Non-pigmented ciliary epithelial cell (primary cell): ENCODE measurements at places on chromosomes 6 and 20.

GRCh38 chr6:21116736-21117135 is 476.8 kb upstream of the SOX4 start:
- no peak for DNase-seq

DNA sequence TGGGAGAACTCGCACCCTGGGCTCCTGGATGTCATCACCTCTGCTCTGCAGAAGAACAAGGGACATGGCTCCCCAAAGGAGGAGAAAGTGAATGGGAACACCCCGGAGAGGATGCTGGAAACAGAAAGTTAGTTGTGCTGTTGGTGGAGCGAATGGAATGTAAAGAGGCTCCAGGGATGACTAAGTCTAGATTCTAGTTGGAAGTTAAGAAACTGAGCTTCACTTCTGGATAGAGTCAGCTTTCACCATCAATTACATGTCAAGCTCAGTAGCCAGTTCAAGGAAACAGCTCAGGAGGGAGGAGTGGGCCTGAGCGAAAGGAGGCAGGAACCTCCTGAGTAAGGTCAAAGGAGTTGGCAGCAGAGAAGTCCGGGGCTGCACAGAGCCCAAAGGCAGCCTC is 132.1 kb upstream of the ARID1B start:
- DNase-seq = no peak

- peak; percentile 64 for DNase-seq
These were observed 151.1 kb upstream of the B3GAT2 start for GRCh38 chr6:71107911-71108420.

DNA sequence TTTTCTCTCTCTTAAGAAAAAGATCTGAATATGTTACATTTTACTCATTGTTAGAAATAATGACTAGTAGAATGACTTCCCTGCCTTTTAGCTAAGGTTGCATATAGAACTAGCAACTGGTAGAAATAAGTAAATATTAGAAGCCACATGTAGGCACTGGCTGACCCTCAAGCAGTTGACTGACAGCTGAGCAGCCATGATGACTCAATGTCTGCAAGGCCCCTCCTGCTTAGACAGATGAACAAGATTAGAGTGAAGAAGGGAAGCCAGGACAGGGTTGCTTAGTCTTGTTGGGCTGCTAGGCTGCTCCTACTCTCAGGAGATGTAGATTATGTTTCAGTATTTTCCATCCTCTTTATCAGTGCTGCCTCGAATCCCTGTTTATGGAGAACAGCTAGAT is 6.5 kb downstream of the MEP1A start:
- DNase-seq = no peak

- DNase-seq = no peak
These were observed 82.4 kb downstream of the SLC2A10 start for GRCh38 chr20:46791722-46792416.

DNA sequence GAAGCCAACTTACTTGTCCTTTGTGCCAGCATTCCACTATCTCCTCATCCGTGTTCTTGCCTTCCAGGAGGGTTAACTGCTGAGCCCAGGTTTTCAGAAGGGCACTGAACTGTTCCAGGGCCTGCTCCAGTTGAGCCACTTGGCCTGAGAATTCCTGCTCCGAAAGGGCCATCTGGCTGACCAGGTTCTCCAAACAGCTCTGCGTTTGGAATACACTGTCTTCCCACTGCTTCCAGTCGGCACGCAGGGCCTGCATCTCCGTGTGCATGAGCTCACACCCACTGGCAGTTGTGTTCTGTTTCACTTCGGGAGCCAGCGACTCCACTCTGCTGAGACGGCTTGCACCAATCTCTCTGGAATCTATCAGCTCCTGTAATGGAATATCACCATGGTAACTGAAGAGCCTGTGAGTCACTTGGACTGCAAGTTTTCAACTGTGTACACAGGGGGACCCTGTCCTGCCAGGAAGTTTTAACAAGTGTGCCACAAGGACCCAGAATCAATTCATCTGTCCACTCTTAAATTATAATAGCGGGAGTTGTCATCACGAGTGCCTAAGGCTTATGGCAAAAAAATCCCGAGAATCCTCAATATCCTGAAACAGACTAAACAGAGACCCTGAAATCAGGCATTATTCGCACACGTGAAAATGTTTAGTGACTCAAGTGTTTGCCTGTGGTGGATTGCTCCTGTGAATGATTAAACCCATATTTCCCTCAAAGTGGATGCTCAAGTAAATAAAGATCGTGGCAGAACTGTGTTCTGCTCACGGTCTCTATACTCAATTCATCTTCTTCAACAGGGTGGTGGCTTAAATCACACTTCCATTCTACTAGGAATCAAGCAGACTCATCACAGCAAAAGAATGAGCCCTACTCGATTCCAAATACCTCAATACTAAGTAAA is 255.9 kb downstream of the SYNE1 start:
- DNase-seq = peak; percentile 91

- DNase-seq = no peak
These were observed 63.8 kb downstream of the TNFRSF21 start for GRCh38 chr6:47245745-47246371.

GRCh38 chr20:22453244-22454080 is 130.9 kb downstream of the FOXA2 start:
- no peak for DNase-seq

- DNase-seq = no peak
These were observed 17.3 kb downstream of the NCOA7 start for GRCh38 chr6:125808060-125808459.

DNA sequence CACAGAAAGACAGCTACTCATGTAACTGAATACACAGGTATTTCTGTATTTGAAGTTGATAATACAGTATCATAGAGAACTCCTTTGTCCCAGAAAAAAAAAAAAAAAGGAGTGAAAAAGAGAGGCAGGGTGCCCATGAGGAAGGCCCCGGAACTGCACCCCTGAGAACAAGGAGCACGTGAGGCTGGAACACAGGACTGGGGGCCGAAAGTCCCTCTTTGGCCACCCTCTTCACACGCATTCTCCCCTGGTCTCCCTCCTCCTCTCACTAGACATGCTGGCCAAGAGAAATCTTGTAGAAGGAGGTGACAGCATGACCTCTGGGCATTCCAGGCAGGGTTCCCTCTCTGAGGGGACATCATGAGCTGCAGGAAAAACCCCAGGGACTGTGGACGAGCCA is 62.7 kb upstream of the TRAF3IP2 start:
- DNase-seq = no peak

GRCh38 chr6:99185525-99185924 is 163.9 kb downstream of the FAXC start:
- DNase-seq = no peak

GRCh38 chr6:155272353-155273232 is 8.8 kb downstream of the CLDN20 start:
- no peak for DNase-seq

DNA sequence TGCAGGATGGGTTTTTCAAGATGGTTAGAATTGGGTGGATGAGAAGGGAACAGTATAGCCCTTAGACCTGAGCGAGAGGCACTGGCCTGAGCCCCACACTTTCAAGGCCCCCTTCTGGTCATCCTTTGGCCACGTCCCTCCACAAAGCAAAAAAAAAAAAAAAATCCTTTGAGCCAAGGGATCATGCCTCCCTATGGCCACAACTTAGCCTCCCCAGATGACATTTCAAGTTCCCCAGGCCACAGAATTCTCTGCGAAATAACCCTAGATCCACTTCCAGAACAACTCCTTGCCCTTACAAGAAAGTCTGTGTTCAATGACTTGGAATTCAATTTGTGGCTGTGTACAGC is 30.4 kb downstream of the ELOVL2 start:
- DNase-seq = no peak

DNA sequence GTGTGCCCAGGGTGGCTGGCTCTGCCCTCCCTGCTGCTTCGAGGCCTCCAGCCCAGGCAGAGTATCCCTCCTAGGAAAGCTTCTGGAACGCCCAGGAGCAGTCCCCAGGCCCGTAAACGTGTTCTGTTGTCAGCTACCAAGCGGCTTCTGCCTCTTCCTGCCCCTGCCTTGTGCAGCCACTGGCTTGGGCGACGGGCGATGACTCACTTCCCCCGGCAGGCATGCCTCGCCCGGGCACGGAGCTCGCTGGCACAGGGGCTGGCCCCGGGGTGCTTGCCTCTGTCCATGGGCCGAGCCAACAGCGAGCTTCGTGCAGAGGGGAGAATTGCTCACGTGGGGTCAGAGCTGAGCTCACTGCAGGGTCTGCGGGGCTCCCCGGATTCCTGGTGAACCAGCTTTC is 86.7 kb upstream of the THBS2 start:
- no peak for DNase-seq

GRCh38 chr6:43383021-43383667 is 13.7 kb upstream of the ZNF318 start:
- DNase-seq = peak; percentile 44

- DNase-seq = peak; percentile 51
These were observed 68.6 kb downstream of the ARHGAP18 start for GRCh38 chr6:129641344-129641743.

- DNase-seq = no peak
These were observed 561.8 kb upstream of the AGPAT4 start for GRCh38 chr6:161835500-161836215.

GRCh38 chr20:933029-933428 is 16.9 kb upstream of the ANGPT4 start:
- DNase-seq = no peak

DNA sequence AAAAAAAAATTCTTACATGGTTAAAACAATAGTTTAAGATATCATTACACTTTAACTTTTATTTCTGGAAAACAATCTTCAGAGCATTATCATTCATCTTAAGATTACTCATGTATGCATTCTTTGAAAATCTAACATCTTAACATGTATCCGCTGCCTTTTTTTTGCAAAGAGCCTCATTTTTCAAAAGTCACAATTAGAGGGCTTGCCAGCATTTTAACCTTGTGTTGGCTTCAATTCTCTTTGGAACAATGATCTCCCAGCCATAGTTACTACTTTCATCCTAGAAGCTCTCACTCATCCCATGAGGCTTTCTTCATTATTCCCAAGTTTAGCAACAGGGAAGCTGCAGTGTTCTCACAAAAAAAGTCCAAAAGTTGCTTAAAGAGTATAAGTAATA is 330.8 kb downstream of the BCKDHB start:
- DNase-seq = no peak

DNA sequence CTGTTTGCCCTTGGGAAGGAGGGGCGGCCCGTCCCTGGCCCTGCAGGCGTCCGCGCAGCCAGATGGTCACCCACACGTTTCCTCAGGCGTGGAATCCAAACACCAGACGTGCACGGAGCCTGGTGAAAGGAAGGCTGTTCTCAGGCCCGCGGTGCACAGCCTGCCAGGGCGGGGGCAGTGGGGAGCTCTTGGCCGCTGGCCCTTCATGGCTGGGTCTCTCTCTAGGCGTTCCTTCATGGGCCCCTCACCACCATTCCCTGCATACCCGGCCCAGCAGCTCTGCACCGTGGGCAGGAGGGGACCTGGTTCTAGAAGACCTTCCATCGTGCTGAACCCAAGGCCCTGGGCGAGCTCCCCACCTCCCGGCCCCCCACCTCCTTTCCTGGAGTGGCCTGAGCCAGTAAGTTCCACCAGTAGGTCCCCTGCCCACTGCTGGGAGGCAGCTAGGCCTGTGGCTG is 30.4 kb upstream of the SMOC2 start:
- no peak for DNase-seq

DNA sequence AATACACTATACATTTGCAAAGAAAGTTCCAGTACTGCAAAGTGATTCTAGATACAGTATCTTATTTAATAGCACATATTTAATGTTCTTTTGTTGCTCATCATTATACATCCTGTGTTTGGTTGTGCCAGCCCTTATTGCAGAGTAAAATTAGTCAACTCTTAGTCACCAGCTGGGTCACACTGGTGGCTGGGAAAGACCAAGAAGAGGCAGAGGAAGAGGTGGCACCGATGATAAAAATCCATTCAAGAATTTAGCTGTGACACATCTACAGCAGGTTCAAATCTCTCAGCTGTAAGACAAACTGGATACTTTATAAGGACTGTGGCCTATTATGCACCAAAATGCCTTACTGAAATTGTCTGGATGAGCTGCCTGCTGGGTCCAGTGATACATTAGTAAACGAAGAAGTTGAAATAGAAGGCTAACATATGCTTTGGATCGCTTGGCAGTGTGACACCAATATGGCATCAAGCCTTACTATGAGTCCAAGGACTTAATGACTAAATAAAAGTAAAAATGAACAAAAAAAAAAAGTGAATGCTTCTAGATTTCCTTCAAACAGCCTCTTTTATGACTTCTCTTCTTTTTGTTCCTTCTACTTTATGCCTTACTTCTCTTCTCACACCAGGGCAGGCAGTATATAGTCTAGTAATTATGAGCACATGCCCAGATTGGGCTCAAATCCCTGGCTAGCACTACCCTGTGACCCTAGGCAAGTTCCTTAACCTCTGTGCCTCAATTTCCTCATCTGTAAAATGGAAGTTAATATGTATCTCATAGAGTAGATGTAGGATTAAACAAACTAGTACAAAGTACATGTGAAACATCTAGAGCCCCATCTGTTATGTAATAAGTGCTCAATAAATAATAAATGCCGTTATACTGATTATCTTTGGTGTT is 29.4 kb upstream of the RNF8 start:
- DNase-seq = no peak

DNA sequence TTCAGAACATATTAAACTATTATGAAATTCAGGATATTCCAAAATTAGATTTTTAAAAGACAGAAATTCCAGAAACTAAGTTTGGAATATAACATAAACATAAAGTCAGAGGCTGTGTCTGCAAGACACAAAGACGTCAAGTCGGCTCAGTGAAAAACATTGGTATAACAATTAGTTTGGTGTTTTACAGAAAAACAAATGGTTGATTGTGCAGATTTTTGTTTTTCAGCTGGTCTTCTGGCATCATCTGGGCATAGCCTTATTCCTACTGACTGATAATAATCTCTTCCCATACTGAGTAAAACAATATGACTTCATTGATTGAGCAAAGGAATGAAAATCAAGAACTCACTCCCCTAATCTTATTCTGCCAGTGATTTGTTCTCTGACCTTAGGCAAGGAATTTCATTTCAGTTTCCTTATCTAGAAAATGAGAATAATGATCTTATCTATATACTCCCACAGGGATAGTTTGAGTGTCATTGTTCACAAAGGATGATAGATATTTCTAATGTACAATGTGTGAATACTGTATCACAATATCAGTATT is 84.3 kb downstream of the FRK start:
- DNase-seq = no peak

DNA sequence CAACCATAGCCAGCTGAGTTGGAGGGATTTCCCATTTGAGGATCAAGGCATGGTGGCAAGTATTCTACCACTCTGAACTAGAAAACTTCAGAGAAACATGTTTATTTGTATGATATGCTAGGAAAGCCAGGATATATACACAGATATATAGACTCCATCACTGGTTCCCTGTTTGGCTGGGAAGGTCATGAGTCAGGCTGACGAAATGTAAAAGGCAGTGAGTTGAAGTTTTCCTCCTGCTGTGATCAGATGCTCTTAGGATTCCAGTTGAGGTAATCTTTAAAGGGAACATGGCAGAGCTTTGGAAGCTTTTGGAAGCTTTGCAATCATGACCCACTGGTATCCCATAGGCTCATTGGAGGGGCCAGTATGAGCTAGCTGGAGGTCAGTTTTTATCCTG is 1369.1 kb downstream of the EPHA7 start:
- DNase-seq = no peak

- no peak for DNase-seq
These were observed 140.8 kb downstream of the FARS2 start for GRCh38 chr6:5401845-5402738.

- no peak for DNase-seq
These were observed 15.4 kb downstream of the RPS6KA2 start for GRCh38 chr6:166611631-166612030.
